ENCODE measurements at places on chromosomes 7 and 10.

GRCh38 chr10:1368842-1369171, 312.6 kb downstream of the WDR37 start:
- DNase-seq, result no peak

GRCh38 chr10:73998929-73999691, 1.2 kb downstream of the VCL start:
- DNase-seq, result peak; percentile 27

DNA sequence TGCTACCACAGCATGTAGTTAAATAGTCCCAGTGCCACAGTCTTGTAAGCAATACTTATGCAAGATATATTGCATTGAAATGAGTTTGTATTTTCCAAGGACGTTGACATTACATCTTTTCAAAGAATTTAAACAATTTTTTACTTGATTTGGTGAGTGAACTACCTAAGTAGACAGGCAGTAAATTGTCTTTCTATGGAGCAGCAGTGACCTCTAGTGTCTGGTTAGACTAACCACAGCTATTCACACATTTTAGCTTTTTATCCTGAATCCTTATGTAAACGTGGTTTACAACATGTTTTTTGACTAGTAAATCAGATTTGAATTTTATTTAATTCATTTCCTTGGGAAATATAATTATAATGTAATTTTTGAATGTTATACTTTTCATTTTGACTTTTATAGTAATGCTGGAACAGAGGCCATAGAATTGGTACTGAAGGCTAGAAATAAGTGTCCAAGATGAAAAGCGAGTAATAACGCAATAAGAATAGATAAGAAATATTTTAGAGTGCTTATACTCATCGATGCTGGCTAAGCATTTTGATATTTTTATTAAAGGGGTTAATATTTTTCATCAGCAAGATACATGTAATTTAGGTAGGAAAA, 5.6 kb downstream of the LRRTM3 start:
- DNase-seq, result no peak

- no peak for DNase-seq
These were observed 147.2 kb downstream of the NSUN6 start for GRCh38 chr10:18504161-18504560.

DNA sequence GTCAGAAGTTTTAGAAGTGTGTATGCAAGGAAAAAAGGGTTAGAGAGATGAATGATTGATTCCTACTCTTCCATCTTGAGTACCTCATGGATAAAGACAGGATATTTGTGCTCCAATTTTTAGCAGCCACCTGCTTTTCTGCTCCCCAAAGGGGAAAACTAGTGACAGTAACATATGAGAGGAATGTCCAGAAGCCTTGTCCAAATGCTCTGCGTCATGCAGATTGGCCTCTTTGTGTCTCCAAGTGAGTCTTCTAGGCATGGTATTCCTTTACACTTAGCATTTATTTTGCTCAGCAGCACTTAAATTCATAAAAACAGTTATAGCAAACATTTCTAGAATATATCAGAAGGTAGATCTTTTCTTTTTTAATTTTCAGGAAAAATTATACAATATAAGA, 306.8 kb downstream of the CNTNAP2 start:
- no peak for DNase-seq

- no peak for DNase-seq
These were observed 127.2 kb upstream of the TNRC18 start for GRCh38 chr7:5550831-5551230.
